ENCODE measurements at places on chromosomes 11 and 22. TPM values are rescaled to one million over a fixed set of nuclear protein-coding genes. Genes with fewer than 3 reads are reported as not detected.

The BIK gene
- 28.3 TPM for total RNA-seq

The SLC17A6 gene
- not detected for total RNA-seq

The USP2 gene
- total RNA-seq = 84.3 TPM

The SCGB1C1 gene
- not detected for total RNA-seq

The BBS1 gene
- total RNA-seq = 27.7 TPM

The IL17REL gene
- 0.43 TPM for total RNA-seq

DNA sequence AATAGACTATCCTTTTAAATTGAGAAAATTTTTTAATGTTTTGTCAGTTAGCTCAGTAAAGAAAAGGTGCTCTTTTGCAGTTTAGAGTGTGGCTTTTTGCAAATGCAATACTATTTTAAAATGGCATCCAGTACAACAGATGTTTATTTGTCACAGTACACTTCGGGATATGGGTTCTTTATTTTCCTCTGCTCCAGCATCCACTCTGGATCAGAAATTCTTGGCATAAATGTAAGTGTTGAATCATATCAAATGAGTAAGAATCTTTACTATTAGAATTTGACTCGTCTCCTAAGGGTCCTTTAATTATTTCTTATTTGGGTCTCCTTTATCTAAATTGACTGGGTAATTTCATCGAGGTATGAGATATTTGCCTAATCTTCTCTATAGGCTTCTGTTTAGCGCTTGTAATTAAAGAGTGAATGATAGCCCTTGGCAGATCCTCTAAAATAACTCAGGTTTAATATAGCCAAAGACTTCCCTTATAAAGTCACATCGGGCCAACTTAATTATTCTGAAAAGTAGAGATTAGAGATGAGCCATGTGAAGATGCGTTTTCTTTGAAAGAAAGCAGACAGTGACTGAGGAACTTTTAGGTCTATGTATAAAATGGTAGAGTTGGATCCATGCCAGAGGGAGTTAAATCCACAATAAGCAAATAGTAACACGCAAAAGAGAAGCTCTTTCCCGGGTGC is 132.7 kb downstream of the CASP12 start:
- DNase-seq = no peak
